ENCODE measurements at places on chromosomes 12 and 14.

GRCh38 chr12:69837657-69838415 is 12.8 kb downstream of the MYRFL start:
- DNase-seq, result no peak

- DNase-seq, result no peak
Observed at GRCh38 chr12:60441577-60441976, 845.7 kb downstream of the SLC16A7 start.

GRCh38 chr12:50618864-50619609 is 114.3 kb downstream of the DIP2B start:
- no peak for DNase-seq

DNA sequence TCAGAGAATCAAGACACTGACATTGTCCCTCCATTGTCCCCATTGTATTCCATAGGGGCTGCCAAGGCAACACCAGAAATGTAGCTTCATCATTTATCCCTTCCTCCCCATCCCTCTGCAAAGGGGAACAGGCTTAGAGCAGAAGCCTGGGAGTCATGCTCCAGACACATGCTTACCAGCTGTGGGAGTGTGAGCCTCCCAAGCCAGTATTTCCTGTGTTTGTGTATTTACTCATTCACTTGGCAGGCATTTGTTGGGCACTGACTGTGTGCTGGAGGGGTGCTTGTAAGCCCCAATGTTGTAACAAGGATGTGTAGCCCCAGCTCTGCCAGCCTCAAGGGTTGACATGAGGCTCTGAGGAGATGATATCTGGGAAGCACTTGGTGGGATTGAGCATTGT is 46.0 kb upstream of the TCL1A start:
- no peak for DNase-seq

- DNase-seq, result no peak
Observed at GRCh38 chr14:51552275-51552674, 99.4 kb upstream of the FRMD6 start.

DNA sequence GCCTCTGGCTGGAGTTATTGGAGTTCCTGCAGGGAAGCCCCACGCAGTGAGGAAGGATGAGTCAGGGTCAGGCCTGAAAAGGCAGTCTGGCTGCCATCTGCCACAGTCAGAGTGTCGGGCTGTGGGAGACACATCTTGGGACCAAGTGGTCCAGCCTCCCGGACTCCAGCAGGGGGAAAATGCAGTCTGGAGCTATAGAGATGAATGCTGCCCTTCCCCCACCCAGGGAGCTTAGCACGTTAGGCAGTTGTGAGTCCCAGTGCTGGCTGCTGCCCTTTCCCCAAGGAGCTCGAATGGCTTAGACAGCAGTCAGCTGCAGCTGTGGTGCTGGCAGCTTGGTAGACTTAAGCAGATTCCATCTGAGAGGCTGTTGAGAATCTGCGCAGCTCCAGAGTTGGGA is 8.2 kb upstream of the NTS start:
- DNase-seq, result no peak

DNA sequence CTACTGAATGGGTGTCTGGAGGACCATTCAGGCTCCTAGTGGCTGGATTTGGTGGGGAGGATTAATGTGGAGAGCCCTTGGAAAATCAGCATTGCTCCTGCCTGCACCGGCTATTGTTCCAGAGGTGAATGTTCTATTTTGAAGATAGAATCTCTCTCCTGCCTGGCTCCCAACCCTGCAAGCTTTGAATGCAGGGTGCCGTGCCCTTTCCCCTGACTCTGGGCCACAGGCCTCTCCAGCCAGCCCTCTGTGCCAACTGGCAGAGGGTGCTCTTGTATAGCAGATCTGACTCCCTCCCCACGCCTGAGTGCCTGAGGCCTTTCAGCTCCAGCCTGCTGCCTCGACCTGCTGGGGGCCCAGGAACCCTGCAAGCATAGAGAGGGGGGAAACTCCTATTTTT is 106.8 kb downstream of the TMEM260 start:
- no peak for DNase-seq

- DNase-seq, result no peak
Observed at GRCh38 chr12:51522696-51523095, 68.3 kb upstream of the SCN8A start.

GRCh38 chr14:95240859-95241813 is 78.6 kb downstream of the CLMN start:
- no peak for DNase-seq

- DNase-seq, result no peak
Observed at GRCh38 chr12:77888611-77889010, 57.9 kb downstream of the NAV3 start.

DNA sequence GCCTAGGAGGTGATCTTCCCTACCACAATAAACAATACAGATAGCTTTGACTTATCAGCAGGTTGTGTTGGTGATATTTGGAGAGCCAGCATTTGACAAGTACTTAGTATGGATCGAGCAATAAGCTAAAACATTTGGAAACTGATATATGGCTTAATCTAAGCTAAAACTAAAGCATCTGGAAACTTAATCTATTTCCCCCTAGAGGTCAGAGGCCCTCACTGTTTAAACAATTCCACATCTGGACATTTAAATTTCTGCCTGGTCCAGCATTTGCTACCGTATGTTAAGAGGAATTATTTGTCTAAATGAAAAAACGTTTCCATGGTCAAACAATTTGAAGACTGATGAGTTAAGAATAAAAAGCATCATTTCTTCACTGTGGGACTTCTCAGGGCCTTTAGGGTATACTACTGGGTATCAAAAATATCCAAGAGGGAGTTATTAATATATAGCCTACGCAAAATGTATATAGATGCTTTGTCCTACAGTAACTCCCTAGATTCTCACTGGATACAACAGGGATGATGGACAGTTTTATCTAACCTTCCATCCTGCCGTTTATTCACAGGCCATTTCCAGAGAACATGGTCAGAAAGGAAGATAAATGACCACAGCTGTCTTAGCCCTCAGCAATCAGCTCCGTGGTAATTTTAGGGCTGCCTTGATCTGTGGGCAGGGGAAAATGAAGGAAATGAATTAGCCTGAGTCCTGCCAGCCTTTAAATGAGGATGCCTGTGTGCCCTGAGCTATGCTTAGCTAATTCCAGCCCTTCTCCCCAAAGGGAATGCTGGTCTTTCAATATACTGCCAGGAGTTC is 135.4 kb upstream of the NUDT4 start:
- DNase-seq, result no peak

DNA sequence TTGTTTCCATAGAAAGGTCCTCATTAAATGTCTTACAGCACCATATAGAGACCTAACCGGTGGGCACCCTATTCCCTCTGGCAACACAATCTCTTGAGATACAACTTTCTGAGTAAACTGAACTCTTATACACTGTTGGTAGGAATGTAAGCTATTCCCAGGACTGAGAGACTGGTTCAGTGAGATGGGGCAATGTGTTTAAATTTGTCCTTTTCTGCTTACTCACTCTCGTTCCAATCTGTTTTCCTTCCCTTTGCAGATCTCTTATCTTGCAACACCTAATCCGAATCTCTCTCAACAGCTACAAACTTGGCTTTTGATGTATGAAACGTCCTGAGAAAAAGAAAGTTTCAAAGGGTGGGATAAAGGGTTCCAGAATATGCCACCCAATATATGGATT is 26.1 kb upstream of the ETV6 start:
- no peak for DNase-seq

- DNase-seq, result no peak
Observed at GRCh38 chr14:71321574-71322315, 414.5 kb downstream of the PCNX1 start.

DNA sequence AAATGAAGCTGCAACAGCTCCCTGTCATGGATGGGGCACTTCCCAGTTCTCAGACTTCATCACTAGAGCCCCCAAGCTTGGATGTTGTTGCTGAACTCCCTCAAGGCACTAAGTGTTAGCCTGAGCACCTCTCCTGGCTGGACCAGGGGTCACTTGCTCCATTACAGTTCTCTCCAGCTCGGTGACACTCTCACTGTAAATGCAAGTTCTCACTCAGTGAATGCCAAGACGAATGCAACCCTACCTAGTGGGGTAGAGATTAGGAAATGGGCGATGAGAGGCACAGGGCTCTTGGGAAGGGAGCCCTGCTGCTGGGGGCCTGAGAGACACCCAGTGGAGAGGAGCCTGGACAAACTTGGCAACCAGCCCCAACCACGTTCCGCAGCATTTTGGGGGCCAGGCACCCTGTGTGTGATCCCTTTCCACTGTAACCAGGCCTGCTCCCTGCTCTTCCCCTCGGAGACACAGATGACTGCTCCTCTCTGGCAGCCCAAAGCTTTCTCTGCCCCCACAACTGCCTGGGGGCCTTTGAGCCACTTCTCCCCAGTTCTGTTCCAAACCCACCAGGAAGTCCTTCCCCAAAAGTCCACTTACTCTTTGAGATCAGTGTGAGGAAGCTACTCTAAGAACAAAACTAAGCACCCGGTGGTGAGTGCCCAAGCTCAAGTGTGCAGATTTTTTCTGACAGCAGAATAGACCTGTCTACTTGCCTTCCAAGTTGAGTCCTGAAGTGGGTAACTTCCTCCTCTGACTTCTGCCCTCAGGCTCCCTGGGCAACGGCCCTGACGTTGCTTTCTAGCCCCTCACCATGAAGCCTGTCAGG is 8.0 kb upstream of the SELPLG start:
- no peak for DNase-seq

GRCh38 chr12:49615725-49616124 is 7.6 kb upstream of the PRPF40B start:
- DNase-seq, result no peak

- DNase-seq, result no peak
Observed at GRCh38 chr12:94832780-94833681, 170.5 kb downstream of the NDUFA12 start.

GRCh38 chr12:45343269-45344051 is 127.6 kb downstream of the ANO6 start:
- no peak for DNase-seq

- DNase-seq, result no peak
Observed at GRCh38 chr14:65431951-65432350, 19.4 kb downstream of the FUT8 start.

DNA sequence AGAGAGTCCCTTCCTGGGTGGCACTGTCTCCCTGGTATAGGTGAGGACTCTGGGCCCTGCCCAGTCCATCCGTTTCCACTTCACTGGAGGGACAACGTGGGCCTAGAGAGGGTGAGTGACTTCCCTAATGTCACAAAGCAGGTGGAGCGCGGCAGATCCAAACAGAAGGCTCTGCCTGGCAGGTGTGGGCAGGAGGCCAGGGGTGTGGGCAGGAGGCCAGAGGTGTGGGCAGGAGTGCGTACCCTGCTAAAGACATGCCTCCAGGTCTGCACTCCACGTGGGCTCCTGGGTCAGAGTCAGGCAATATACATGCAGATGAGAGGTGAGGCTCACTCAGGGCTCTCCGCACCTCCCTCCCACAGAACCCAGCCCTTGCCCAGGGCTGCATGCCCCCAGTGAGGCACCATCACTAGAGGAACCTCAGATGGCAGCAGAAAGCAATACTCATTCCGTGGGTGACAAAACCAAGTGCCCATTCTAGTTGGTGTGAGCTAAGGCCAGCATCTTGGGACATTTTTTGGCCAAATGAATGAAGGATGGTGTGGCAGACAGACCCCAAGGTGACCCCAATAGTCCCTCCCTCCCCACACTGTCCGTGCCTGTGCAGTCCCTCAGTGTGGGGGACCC is 271.6 kb upstream of the RTL1 start:
- no peak for DNase-seq

DNA sequence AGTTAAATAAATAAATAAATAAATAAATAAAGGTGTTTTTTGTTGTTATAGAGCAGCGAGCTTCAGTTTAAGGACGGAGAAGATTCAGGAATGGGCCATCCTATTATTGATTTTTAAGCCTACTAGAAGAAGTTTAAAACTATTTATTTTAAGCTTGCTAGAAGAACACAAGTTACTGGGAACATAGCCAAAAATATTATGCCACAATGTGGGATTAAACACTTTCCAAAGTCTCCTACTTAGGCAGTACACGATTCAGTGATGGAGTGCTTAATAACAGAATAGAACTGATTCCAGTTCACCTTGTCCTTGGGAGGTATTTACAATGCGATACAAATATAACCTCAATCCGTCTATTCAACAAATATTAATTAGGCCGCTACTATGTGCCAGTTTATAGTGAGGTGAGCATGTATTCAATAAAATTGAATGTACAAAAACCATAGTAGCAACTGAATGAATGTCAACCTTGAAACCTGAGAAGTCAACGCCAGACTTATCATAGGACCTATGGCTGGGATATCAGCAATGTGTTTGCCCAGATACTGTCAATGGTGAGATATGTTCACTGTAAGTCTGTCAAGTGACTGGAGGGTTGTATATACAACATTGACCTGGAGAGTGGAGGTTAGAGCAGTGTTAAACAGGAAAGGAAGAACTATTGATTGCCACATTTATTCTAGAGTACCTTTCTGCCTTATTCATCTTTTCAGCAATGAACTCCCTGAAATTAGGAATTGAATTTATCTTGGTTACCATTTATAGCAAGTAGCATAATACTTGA is 486.4 kb downstream of the TMTC2 start:
- DNase-seq, result no peak

GRCh38 chr12:80861641-80862378 is 75.9 kb downstream of the LIN7A start:
- DNase-seq, result no peak

DNA sequence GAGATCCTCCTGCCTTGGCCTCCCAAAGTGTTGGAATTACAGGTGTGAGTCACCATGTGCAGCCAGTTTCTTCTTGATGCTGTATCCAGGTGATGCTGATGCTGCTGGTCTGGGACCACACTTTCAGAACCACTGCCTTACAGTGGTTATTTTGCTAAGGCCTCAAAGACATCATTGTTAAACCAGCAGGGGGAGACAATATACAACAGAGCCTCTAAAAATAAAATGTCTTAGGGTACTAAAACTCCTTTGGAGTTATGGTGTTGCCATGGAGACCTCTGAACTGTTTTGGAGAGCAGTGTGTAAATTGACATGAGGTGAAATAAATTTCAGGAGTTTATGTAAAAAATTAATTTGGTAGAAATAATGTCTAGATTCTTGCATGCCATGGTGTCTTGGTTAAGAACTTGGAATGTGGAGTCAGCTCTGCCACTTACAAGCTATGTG is 1.1 kb upstream of the ARG2 start:
- DNase-seq, result no peak

DNA sequence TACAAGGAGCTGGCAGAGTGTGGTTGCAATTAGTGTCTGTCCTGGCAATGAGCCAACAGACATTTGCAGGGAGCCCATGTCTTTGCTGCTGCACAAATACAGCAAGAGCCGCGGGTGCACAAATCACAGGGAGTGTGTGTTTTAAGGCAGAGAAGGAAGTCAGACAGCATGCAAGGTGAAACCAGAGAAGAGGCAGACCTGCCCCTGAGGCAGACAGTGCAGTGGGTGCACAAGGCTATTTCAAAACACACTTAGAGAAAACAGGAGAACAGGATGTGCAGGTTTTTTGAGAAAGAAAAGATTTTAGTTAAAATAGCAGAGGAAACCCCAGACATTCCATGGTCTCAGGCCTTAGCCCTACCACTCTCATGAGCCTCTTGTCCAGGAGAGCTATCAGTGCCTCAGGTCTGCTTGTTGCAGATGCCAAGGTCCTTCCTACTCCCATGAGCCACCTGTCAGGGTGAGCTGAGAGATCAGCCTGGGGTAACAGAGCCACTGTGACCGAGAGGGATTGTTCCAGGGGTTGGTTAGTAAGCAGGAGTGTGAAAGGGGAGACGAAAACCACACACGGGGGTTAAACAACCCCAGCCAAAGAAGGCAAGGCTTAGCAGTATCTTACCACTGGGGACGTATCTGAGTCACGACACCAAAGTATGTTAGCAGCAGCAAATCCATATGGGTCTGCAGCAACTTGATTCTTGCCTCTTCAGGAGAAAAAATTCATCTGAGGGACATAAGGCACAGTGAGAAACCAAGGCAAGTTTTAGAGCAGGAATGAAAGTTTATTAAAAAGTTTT is 78.1 kb downstream of the C14orf132 start:
- no peak for DNase-seq

All from activated naive CD4-positive, alpha-beta T cell (primary cell).